MV-4-11 (cell line): ENCODE measurements at places on chromosomes 6 and 20.

GRCh38 chr6:77740380-77740779 is 87.5 kb downstream of the MEI4 start:
- peak; percentile 19 for DNase-seq

DNA sequence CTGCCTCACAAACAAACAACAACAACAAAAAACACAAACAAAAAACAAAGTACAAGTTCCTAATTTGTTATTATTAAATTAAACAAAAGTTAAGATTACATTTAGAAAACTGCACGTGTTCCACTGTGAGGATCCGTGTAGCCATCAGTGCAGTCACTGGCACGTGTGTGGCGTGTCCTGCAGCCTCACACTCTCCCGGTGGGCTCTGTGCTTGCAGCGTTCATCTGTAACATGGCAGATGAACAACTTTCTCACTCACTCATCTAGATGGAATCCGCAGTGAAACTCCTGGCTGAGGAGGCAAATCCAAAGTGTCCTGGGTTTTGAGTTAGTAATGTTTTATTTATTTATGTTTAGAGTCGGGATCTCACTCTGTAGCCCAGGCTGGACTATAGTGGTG is 12.9 kb upstream of the ADRM1 start:
- no peak for DNase-seq

DNA sequence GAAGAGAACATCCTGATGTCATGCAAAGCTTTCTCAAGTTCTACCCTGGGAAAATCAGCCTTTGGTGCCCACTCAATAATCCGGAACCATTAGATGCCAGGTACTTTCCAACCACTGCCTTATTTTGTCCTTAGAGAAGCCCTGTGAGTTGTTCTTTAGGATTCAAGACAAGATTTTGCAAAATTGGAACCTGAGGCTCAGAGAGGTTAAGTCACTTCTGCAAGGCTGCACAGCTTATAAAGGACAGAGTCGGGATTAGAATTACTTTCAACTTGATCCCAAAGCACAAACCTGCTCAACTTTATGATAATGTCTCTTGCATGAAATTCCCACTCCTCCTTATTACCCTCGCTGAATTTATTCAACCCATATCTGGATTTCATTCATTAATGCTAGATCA is 287.2 kb downstream of the PTPRT start:
- DNase-seq, result no peak

DNA sequence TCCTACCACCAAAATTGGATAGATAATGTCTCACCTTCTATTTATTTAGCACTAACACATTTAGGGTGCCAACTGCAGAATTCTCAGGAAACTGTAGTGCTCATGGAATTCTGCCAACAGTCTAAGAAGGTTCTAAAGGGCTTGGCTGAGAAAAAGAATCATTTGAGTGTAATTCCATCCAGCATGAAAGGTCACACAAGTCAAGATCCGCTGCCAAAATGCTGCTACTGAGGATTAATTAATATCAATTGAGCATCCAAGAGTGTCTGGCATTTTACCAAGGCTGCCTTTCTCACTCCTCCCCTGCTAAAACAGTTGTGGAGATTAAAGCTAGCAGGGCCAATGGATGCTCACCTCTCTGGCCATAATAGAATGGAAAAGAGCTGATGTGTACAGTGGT is 112.7 kb downstream of the FHL5 start:
- DNase-seq, result no peak

DNA sequence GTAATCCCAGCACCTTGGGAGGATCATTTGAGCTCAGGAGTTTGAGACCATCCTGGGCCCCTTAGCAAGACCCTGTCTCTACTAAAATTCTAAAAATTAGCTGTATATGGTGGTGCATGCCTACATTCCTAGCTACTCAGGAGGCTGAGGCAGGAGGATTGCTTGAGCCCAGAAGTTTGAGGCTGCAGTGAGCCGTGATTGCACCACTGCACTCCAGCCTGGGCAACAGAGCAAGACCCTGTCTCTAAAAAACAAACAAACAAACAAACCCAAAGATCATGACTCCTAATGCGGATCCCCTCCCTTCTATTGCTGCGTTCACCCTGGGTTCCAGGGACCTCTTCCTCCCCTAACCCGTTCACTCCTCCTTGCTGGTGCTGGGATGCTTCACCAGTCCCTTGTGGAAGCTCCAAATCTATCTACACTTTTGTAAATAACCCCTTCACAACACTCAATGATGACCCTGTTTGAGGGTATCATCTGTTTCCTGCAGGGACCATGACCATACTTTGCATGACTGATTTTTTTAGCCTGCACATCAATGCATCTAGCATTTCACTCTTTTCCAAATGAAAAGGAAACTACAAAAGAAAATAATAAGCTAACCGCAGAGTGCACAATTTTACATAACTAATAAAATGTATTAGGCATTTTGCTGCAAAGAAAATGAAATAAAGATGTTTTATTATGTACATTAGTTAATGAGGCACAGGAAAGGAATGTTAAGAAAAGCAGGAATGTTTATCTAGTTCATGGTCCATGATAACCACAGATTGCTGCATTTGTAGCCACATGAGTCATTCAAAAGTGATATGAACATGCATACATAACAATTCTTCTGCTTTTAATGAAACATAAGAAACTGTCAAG is 30.5 kb upstream of the IPCEF1 start:
- no peak for DNase-seq

- no peak for DNase-seq
Observed at GRCh38 chr6:146351018-146351417, 192.6 kb upstream of the RAB32 start.

GRCh38 chr6:24426729-24427446 is 24.2 kb downstream of the MRS2 start:
- no peak for DNase-seq

DNA sequence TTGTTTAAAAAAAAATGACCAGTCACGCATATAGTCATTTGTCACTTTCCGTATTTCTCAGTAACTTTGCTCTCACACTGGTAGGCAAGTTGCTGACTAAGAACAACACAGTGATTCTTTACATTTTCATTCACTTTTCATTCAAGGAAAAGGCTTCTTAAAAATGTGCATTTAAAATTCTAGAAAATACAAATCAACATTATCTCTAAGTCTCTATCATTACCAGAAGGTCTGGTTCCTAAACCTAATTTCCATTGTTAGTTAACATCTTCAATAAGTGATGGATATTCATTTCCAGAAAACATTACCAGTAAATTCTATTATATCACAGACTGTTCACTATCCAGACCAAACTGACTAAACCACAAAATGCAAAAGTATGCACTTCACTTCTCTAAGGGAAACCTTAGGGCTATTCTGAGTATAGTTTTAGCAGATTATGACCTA is 115.3 kb downstream of the AHI1 start:
- DNase-seq, result no peak

- DNase-seq, result no peak
Observed at GRCh38 chr6:111775145-111775922, 97.9 kb downstream of the FYN start.

DNA sequence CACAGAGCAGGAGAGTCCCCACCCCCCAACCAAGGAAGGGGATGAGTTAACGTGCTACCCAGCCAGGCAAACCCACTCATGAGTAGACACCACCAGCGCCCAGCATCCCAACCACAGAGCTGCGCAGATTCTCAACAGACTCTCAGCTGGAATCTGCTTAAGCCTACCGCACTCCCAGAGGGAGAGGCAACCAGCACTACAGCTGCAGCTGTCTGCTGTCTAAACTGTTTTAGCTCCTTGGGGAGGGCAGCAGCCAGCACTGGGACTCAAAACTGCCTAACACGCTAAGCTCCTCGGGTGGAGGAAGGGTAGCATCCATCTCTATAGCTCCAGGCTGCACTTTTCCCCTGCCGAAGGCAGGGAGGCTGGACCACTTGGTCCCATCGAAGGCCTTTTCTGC is 539.8 kb downstream of the EPHA7 start:
- no peak for DNase-seq

DNA sequence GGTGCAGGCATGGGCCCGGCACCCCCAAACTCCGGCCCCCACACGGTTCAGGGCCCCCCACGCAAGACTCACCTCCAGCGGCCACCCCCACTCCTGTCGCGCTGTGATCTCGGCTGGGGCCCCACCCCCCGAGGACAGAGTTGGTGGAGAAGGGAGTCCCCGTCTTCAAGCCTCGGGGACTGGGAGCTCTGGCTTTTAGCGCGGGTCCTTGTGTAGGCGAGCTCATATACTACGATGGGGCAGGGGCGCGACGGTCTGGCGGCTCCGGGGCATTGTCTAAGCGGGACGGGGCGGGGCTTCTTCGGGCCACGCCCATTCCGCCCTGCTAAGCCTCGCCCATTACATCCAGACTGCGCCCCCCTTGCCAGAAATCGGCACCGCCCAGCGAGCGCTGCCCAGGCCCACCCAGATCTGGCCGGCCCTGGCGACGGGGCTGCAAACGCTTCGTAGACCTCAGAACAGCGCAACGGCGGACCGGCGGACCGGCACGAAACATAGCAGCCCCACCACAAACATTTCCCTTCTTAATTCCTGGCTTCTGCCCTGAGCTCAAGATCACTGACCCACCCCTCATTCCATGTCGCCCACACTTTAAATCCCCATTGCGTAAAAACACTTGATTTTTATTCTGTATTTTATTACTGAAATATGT is 1.0 kb upstream of the DDAH2 start:
- DNase-seq, result peak; percentile 67

GRCh38 chr6:24796616-24797290 is 2.0 kb downstream of the ARMH2 start:
- DNase-seq, result no peak

- no peak for DNase-seq
Observed at GRCh38 chr6:33755070-33755869, 8.6 kb upstream of the IP6K3 start.

GRCh38 chr6:36120018-36120417 is 10.3 kb upstream of the MAPK13 start:
- DNase-seq, result no peak

GRCh38 chr6:34259529-34260069 is 10.8 kb upstream of the SMIM29 start:
- DNase-seq, result peak; percentile 7

GRCh38 chr6:142934106-142934505 is 10.9 kb downstream of the HIVEP2 start:
- DNase-seq, result no peak

- no peak for DNase-seq
Observed at GRCh38 chr6:113539623-113540022, 317.5 kb upstream of the MARCKS start.

DNA sequence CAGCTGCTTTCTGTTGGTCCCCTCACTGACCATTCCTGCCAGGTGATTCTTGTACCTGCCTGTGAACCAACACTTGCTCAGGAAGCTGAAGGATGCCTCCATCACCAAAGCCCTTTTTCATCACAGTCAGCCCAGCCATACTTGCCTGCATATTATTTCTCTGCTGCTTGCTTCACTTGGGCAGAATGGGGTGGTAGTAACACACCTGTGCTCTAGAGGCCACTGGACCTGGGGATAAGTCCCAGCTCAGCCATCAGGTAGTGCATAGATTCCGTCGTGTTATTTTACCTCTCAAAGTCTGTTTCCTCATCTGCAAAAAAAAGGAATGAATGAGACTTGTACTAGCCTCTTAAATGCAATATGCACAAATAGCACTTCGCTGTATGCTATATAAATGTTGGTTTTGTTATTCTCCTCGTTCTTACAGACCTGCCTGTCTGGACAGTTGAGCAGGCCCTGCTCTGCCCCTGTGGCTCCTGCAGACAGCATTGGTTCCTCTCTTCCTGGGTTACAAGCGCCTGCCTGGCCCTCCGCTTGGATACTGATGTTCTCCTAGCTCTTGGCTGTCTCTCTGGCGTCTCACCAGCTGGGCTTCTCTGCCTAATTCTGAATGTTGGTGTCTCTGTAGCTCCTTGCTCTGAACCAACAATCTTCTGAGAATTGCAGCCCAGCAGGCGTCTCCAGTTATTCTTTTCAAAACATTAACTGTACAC is 151.8 kb downstream of the UNC5CL start:
- no peak for DNase-seq

GRCh38 chr20:63775096-63775978 is 35.8 kb downstream of the SLC2A4RG start:
- no peak for DNase-seq

DNA sequence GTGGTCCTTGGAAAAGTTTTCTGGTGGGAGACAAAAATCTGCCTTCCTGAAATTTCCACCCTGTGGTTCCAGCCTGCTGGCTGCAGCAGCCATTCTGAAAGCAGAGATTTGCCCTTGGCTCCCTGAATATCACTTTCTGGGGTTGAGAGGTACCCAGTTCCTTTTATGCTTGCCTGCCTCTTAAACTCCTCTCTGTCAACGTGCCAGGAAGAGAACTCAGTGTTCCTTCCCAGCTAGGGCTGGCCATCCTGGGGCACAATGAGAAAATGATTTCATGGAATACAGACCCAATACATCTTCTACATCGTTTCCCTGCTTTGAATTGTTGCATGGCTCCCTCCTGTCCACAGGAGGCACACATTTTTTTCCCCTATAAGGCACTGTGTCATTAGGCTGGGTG is 1.6 kb upstream of the DSN1 start:
- DNase-seq, result peak; percentile 3
